NCI-H2081 treated with DMSO at 0.1 percent for 48 hours (cell line): ENCODE measurements at places on chromosomes 6 and 20.

DNA sequence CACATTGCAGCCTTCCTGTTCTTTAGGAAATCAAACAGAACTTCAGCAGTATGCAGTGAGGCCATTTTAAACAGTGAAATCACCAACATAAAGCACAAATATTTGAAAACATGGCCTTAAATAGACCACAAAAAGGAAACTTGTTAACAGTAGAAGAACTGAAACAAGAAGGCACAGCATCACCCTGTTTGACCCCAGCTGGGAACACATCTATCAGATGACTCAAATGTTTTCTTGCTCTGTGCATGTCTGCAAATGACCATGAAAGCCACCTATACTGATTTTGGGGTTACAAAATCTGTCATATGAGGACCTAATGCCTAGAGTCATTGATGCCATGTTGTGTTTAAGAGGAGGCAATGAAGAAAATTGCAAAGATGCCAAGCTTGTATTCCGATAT is 123.8 kb upstream of the ADGRF1 start:
- DNase-seq = no peak

DNA sequence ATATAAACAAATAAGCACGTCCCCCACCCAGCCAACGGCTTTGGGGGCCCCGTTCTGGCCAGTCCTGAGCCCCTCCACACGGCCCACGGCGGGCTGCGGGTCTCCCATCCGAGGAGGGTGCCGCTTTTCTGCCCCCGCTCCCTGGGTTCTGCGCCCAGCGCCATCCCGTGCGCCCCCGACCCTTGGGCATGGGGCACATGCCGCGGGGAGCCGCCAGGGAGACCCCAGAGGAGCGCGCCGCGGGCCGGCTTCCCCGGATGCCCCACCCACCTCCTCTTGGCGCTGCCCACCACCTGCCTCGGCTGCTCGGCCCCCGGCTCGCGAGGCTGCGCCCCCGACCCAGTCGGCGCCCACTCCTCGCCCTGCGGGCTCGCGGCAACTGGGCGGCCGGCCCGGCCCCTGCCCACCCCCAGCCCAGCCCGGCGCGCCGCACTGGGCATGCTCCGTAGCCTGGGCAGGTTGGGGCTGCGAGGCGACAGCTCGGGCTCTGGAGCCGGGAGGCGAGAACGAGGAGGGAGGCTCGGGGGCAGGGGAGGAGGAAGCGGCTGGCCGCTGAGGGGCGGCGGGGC is 570 bp upstream of the PLCB4 start:
- DNase-seq = no peak

DNA sequence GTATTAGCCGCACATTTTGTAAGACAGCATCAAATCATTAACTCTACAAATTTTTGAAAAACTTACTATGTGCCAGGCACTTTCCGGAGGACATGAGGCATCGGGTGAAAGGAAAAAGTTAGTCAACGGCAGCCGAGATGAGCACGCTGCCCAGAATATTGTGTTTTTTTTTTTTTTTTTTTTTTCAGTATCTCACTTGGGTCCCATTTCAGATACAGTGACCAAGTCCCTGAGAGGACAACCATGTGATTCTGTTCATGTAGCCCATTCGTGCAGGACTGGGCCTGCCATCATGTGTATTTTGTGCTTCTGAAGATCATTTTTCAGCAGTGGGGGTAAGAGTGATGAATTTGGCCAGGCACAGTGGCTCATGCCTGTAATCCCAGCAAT is 1.3 kb downstream of the SLA2 start:
- DNase-seq = no peak

DNA sequence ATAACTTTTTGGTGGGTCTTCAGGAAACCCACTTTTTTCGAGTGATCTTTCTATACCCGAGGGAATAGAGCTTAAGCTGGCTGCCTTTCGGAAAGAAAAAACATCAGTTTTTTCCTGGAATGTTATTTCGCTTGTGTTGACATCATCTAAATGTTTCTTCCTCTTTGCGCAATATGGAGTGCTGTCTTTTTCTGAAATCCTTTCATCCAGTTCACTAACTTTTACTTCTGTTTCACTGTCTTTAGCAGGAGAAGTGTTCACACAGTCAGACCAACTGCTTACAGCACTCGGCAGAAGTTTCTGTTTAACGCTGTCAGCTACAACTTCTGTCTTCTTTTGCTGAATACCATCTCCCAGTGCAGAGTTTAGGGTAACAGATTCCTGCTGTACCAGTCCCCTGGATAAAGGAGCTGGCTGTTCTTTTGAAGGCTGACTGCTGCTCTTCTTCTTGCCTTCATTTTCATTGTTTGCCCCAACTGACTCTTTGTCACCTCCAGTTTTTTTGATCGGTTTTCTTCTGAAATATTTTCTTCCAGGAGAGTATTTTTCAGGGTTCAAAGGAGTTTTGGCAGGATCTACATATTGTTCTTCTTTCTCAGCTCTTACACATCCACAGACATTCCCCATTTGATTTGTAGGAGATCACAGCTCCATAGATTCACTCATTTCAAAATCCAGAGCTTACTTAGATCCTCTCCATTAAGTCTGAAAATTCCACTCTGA is 50.0 kb upstream of the DST start:
- no peak for DNase-seq

DNA sequence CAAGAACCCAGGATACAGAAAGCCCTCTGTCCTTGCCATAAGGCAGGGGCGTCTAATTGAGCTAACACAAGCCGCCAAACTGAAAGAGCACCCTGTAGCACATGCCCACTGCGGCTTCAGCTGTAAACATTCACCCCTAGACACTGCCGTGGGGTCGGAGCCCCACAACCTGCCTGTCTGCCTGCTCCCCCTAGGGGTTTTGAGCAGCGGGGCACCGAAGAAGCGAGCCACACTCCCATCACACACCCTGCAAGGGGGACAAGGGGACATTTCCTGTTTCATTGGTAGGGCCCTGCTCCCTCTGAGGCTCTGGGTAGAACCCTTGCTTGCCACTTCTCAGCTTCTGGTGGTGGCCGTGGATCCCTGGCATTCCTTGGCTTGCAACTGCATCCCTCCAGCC is 45.2 kb upstream of the BCLAF1 start:
- DNase-seq = no peak

DNA sequence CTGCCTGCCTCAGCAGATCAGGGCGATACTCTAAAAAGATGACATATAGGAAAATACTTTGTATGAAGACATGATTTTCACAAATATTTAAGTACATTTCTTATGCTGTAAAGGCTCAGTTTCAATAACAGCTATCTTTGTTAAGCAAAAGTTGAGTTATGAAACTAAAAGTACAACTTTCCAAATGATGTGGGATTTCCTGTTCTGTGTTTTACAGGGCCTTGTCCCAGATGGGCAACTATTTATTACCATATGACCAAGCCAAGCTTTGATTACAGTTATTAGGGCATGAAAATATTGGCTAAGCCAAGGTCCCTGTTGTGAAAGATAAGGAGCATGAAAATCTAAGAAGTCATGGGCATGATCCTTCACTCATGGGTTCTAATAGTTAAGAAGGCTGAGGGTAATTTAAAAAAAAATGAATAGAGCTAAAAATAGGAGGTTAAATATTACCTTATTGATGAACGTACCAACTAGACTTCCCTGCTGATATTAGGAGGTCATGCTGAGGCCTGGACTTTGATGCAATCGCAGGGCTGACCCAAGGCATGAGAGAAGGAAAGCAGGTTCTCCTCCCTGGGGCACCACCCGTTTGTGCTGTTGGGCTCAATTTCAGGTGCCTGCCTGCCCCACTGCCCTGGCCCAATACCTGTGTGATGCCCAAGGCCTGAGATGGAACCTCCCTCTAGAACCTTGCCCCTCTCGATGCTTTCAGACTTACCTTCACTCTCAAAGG is 294.4 kb upstream of the PRDM1 start:
- DNase-seq = no peak

DNA sequence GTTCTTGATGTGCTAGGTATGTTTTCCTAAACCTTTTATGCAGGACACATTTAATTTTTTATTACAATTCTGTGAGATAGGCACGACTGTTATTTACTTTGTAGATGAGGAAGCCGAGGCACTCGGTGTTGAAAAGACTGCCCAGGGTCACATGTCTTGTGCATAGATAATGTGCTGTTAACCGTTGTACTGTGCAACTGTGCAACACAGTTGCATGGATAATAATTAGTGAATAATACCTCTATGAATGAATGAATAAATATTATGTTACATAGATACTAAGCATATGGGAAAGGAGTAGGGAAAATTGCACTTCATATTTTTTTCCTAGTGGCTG is 60.3 kb upstream of the DEK start:
- DNase-seq = no peak

DNA sequence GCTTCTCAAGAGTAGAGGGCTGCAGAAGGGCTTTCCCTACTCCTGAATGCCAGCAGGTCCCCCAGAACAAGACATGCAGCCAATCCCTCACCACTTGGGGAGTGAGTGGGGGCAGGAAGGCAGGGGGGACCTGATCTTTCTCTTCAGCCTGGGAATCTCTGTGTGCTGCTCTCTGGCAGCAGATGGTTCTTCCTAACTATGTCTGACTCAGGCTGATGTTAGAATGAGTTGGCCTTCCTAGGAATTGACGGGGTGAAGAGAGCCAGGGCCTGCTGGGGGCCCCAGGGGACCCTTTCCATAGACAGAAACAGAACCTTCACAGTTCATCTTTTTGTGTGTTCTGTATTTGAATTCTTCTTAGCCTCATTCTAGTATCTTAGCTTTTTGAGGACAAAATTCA is 29.0 kb upstream of the TCP11 start:
- DNase-seq = no peak

GRCh38 chr6:29744131-29744530 is 20.9 kb downstream of the HLA-F start:
- no peak for DNase-seq

- DNase-seq = no peak
These were observed 24.4 kb upstream of the TLDC2 start for GRCh38 chr20:36851490-36851889.

DNA sequence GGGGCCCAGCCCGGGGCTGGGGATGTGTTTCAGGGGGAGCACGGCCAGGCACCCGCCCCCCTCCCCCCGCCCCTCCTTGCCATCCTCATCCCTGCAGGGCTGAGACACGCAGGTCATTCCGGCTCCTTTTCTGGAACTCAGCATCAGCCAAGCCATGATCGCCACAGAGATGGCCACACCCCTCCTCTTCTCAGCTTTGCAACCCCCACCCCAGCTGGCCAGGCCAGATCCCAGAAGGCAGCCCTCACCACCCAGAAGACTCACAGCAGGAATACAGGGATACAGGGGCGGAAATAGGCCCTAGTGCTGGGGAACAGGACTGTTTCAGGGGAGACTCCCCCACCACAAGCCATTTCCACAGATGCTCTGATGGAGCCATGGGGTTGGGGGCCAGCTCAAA is 33.5 kb downstream of the YTHDF1 start:
- DNase-seq = no peak

DNA sequence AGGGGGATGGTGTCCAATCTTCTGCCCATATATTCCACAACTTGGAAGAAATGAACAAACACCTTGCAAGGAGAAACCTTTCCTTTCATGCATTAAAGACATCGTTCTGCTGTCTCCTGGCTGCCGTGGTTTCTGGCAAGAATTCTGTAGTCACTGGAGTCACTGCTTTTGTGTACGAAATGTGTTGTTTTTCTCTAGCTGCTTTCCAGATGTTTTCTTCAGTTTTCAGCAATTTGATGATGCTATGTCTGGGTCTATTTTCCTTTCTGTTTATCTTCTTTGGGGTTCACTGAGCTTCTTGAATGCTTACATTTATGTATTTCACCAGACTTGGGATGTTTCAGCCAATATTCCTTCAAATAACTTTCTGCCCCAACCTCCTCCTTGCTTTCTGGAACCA is 40.6 kb upstream of the SLCO4A1 start:
- no peak for DNase-seq

DNA sequence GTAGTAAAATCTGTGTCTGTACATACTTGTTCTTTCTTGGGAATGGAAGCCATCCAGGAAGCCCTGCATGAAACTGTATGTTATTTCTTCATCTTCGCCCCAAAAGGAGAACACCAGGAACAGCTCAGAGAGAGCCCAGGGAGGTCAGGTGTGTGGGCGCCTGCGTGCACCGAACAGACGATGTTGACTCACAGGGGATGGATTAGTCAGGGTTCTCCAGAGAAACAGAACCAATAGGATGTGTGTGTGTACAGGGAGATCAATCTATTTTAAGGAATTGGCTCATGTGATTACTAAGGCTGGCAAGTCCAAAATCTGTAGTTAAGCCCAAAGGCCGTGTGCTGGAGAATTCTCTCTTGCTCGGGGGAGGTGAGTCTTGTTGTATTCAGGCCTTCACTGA is 45.7 kb downstream of the RNASET2 start:
- no peak for DNase-seq

- DNase-seq = no peak
These were observed 9.9 kb downstream of the HEY2 start for GRCh38 chr6:125759184-125759902.

GRCh38 chr20:16143596-16143995 is 429.7 kb downstream of the KIF16B start:
- DNase-seq = no peak

- no peak for DNase-seq
These were observed 98.8 kb downstream of the ASXL1 start for GRCh38 chr20:32456869-32457478.

GRCh38 chr20:35490736-35491181 is 35.4 kb downstream of the CEP250 start:
- DNase-seq = no peak

- DNase-seq = no peak
These were observed 373.5 kb upstream of the BTBD3 start for GRCh38 chr20:11544029-11544678.

DNA sequence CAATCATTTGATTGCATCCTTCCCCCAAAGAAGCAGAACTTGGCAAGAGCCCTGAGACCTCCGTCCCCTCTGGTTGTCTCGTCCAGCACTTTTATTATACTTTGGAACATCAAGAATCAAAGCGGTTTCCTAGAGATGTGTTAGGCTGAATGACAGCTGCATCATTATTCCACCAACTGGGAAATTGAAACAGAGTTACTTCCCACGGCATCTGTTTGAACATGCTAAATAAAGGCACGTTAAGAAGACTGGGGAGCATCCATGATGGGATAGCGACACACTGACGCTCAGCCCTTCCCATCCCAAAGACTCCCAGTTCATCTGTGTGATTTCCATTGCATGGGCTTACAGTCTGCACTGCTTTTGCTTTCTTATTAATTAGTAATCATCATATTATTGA is 147.8 kb downstream of the TBC1D7 start:
- no peak for DNase-seq

GRCh38 chr6:44842616-44843015 is 455.1 kb downstream of the CDC5L start:
- DNase-seq = no peak

DNA sequence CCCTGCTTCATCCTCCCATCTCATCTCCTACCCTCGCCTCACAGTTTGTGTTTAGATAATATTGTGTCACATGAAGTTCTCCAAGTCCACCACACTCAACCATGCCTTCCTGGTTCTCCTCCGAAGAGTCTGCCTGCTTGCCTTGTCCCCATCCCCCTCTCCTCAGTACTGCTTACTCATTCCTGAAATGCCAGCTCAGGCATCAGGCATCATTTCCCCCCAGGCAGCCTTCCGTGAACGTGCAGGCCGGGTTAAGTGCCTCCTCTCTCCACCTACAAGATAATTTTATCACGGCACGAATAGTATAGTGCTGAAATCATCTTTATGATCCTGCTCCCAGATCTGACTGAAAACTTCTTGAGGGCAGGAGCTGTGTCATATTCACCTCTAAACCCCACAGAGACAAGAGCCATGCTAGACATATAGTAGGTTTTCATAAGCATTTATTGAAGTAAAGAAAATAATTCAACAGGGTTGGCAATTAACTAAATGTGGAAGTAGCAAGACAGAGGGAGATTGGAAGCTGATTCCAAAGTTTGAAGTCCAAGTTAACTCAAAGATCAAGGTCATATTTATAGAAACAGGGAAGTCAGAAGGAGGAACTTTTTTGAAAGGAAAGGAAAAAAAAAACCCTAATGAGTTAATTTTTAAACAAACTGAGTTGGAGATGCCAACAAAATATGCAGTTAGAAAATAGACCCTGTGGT is 48.7 kb upstream of the BMP2 start:
- no peak for DNase-seq
